ENCODE measurements at places on chromosomes 2 and 18. TPM values are rescaled to one million over a fixed set of nuclear protein-coding genes. Genes with fewer than 3 reads are reported as not detected.

The MYO3B gene
- total RNA-seq: not detected

The FMNL2 gene
- total RNA-seq: 29.1 TPM

- DNase-seq: peak; percentile 27
Measured at GRCh38 chr2:240319221-240319854, 116.1 kb upstream of the GPC1 start.

DNA sequence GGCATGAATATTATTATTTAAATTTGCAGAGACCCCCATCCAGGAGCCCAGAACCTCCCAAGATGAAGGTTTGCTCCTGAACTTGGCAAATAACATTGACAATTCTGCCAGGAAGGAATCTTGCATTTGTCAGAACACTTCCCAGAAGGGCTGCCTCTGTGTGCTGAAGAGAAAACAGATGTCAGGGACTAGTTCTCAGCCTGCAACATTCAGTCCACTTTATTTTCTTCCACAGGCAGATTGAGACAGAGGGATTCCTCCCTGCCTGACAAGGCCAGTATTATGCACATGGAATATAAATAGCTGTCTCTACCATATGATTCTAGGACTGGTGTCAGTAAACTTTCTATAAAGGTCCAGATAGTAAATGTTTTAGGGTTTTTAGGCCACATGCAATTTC lies 171.5 kb upstream of the SIX2 start:
- DNase-seq: no peak

The AMMECR1L gene
- total RNA-seq: 30.5 TPM

The CCDC178 gene
- not detected for total RNA-seq

DNA sequence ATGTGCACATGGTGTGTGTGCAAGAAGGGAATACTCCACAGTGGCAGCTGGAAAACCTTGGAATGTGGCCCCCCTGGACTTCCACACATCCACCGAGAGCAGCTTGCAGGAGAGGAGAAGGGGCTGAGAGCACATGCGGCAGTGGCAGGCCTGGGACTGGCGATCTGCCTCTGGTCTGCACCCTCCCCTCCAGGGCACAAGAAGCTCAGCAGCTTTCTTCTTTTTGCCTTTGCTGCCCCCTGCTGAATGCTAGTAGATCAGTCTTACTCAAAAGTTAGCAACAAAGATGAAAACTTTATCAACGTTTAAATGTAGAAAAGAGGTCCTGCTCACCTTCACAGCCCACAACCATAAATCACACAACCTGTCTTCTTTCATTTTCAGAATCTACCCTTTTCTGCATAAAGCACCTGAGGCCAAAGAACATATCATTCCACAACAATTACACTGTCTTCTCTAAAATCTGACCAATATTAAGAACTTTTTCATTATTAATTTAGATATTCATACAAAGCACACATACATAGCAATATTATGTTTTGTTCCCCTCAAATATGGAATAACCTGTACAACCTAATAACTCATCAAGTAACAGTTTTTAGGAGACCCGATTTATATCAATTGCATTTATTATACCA lies 34.6 kb downstream of the TGFBRAP1 start:
- DNase-seq: peak; percentile 60

DNA sequence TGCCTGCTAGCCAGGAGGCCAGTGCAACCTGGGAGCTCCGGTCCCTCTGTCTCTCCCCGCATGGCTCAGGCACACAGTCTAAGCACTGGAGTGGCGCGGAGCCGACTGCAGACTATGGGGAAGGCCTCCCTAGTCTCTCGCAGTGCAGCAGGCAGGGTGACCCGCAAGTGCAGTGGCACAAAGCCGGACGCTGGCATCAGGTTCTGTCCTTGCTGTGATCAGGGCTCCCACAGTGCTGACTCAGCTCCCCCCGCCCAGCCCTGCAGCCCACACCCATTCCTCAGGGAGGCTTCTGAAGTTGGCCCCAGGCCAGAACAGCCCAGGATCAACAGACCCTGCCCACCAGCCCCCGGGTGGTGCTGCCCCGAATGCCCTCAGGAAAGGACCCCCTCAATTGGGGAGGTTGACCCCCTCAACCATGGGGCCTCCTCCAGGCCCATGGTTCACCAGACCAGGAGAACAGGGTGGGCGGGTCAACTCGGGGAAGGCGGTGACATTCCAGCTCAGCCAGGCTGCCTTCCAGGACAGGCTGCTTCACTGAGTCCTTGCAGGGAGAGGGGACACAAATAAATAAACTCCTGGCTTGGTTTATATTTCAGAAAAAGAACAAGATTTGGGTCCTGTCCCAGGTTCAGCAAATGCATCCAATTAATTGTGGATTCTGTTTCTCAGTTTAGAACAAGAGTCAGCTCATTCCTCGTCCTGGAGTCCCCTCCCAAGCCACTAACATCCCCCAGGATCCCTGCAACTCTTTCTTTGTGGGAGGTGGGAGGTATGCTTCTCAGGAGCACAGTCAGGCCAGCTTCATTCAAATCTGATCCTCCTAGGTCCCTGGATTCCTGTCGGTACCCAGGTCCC lies 12.2 kb downstream of the BIN1 start:
- DNase-seq: peak; percentile 31

GRCh38 chr18:79393635-79394533 lies 1.8 kb upstream of the NFATC1 start:
- peak; percentile 68 for DNase-seq
